Stimulated activated CD8-positive, alpha-beta memory T cell treated with anti-CD3 and anti-CD28 coated beads, Interleukin-4, amount 100 ng/mL, for 24 hours (primary cell): ENCODE measurements at places on chromosomes 1 and 21.

GRCh38 chr1:51750729-51751128 lies 127.8 kb downstream of the NRDC start:
- no peak for DNase-seq

DNA sequence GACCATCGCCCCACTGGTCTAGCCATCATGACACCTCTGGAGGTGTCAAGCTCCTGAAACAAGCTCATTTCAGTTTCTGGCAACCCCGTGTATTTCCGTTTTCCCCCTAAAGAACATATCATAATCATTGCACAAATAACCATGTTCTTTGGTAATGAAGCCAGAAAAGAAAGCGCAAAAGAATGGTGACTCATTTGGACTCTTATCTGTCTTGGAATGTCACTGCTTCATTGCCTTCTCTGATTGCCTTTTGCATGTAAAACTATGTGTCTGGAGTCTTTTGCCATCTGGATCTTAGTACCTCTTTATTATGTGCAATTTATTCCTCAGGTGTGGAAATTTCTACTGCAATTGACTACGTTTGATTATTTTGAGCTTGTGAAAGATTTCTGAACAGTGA lies 110.5 kb downstream of the COLGALT2 start:
- no peak for DNase-seq

DNA sequence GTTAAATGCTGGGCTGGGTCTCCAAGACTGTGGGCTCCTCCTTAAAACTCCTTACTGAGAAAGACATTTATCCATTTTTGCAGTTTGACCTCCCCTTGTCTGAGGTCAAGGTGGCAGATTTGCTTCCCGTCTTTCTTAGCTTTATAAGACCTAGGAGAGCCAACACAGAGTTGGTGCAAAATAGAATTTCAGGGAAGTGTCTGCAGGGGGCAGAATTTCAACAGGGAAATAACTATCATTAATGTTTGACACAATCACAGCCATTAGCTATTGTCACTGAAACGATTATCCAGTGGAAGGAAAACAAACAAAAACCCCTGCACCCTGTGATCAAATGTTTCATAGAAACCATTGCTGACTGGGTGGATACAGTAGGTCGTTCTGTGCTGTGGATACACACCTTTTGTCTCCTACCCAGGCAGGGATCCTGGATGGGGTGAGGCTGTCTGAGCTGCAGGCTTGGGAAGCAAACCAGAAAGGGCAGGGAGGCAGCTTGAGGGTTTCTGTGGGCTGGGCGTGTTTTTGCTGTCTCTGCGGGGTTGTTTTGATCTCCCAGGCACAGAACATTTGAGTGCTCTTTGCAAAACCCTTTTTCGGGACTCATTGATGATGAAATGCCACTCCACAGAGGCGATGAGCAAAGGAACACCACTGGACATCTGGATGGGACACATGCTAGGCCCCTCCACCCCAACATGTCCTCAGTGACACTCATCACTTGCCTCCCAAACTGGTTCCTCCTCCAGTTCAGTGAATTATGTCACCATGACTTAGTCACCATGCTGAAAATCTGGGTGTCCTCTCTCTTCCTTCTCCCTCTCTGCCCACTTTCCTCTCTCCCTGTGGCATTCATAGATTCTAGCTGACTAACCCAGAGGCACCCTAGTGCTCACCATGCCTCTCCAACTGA lies 94.2 kb upstream of the SERBP1 start:
- no peak for DNase-seq

- no peak for DNase-seq
These were observed 3.7 kb upstream of the ETV3L start for GRCh38 chr1:157103268-157103667.

GRCh38 chr1:68145418-68146126 lies 86.8 kb downstream of the WLS start:
- DNase-seq: no peak

- no peak for DNase-seq
These were observed 21.0 kb upstream of the ARF1 start for GRCh38 chr1:228061411-228062084.

GRCh38 chr1:62265956-62266935 lies 53.0 kb downstream of the KANK4 start:
- no peak for DNase-seq

- DNase-seq: no peak
These were observed 41.5 kb upstream of the TSNAX start for GRCh38 chr1:231487019-231487418.

DNA sequence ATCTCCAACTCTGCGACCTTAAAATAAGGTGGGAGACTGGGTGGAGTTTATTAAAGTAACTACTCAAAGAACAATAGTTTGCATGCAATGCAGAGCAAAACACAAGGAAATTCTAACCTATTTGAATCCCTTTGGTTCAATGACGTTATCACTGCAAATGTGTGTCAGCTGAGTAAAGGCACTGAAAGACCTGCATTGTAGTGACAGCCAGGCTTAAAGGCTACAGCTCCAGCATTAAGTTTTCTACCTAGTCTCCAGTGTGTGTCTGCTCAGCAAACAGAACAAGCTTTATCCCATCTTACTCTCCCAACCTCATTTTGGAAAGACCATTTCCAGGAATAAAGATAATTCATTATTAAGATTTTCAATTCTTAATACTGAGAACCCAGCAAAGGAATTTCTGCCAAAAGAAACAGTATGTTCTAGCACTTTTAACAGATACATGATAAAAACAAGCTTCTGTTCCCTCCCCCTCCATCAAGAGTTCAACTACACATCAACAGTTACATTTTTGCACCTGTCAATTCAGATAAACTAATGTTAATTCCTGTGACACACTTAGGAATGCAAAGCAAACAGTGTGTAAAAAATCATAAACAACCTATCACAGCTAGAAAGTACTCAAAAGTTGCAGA lies 14.2 kb downstream of the PTP4A2 start:
- no peak for DNase-seq

- no peak for DNase-seq
These were observed 29.4 kb upstream of the UMODL1 start for GRCh38 chr21:42041711-42042110.

GRCh38 chr1:54549181-54549924 lies 1.3 kb downstream of the ACOT11 start:
- no peak for DNase-seq

DNA sequence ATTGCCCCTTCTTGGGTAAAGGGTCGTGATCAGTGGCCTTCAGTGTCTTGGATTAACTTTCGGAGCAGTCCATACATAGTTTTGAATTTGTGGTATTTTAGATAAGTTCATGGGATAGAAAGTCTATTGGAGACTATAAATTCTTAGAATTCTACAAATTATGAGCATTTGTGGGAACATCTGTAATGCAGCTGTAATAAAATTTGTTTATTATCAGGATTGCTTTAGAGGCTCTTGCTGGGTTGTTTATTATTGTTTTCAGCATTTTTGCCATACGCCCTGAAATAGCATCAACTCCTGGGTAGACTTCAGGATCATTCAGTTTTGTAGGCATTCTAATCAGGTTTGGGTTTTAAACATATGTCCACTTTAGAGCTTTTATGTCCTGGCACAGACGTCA lies 16.1 kb downstream of the LAMC1 start:
- DNase-seq: no peak

GRCh38 chr1:93036672-93037071 lies 42.4 kb upstream of the MTF2 start:
- DNase-seq: no peak

GRCh38 chr1:205003358-205004131 lies 39.5 kb upstream of the CNTN2 start:
- no peak for DNase-seq

DNA sequence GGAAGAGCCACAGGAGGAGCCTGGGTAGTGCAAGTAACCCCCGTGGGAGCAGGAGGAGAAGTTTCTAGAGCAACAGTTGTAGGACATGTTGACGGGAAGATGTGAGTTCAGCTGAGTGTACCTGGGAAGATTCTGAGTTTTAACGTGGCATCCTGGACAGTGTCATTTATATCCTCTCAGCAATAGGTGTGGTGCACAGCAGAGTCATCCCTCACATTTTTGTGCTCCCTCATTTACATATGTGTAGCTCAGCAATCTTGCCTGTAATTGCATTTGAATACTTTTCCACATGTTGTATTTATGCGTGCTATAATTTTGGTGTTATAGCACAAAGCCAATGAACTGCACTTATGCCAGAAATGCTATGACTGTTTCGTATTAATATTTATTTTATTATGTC lies at the start of gene KRTAP13-3:
Gene KRTAP13-3, minus strand, starts transcription at position 101 of the 400 bp plus-strand sequence. Its CDS starts 14 bp downstream, at position 87.
- DNase-seq: no peak

- DNase-seq: no peak
These were observed 42.4 kb downstream of the CASQ2 start for GRCh38 chr1:115726161-115726560.

DNA sequence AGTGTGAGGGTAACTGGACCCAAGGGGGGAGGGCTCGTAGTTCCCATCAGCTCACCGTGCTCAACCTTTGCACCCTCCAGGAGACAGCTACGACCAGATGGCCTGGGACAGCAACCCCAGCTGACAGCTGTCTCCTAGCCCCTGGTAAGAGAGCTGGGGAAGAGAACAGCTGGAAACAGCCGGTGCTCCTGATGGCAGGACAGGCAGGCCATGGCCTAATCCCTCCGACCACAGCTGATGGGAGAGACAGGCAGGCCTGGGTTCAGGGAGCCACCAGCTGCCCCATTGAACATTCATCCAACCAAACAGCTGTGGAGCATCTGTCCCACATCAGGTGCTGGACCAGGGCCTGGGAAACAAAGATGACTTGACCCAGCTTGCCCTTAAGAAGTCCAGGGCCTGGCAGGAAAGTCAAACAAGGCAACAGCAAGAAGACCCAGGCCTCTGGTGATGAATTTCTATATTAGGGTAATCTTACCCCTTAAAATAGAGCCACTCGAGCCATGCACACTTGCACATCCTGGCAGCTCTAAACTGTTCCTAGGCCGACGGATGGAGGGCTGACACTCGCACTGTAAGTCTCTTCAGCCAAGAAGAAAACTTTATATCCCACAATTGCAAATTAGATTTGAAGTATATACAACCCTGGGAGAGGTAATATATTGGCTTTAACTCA lies 12.2 kb downstream of the OLFML2B start:
- DNase-seq: no peak

DNA sequence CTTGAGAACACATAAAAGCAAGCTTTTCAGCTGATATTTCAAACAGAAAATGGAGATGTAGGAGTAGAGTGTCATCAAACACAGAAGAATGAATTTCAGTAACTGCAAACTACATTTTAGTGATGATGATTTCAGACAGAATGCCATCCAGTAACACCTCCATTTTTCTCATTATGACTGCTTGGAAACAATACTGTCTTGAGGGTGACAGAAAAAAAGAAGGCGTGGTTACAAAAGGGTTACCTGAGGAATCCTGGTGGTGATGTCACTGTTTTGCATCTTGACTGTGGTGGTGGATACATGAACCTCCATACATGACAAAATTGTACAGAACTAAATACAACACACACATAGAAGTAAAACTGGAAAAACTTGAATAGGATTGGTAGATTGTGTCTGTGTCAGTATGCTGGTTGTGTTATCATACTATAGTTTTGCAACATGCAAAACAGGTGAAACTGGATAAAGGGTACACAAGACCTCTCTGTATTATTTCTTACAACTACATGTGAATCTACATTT lies 375.9 kb downstream of the PTBP2 start:
- no peak for DNase-seq

DNA sequence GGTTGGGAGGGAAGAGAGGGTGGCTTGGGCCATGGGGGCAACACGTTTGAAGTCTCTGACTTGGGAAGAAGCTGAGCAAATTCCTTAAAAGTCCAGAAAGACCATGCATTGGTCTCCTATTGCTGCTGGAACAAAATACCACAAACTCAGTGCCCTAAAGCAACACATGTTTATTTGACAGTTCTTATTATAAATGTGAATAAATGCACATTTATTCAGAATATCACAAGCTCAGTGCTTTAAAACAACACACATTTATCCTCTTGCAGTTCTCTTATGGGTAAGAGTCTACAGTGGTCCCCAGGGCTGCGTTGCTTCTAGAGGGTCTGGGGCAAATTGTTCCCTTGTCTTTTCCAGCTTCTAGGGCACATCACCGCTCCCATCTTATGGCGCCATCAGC lies 10.1 kb upstream of the PRAMEF12 start:
- no peak for DNase-seq

DNA sequence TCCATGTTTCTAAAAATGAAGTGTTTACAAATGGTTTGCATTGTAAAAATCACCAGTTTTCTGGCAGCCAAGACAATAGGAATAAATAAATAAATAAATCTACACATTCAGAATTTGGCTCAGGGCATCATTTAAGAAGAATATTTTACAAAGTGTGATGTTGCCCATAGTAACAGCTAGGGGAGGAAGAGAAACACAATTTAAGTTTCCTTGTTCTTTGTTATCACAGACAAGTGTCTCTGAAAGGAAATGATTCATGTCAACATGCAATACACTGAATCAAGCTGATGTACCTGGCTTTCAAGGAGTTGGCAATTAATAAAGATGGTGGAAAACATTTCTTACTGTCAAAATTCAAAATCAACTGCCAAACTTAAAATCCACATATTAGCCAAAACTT lies 74.7 kb downstream of the LHX8 start:
- DNase-seq: no peak

DNA sequence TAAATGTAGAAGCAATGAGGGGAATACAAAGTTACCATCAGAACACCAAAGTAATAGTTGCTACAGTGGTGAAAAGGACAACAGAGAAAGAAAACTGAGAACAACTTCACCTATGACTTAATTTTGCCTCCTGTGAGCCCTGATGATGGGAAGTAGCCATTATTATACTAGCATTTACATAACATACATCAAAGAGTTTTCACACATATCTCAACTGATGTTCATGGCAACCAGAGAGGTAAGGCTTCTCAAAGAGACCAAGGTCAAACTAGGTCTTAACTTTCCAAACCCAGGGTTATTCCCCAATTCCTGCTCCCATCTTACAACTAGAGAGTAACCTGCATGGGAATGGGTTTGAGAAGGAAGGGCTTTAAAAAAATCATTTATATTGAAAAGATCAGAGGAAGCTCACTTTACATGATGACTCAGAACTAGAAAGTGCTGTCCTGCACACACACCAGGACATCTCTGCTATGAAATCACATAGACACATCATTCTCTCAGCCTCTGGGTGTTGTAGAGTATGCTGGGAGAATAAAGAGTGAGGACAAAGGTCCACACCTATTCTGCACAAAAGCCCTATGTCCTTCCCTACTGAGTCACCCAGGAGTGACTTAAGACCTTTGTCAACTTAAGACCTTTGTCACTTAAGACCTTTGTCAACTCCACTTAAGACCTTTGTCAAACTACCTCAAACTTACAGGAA lies 179.7 kb downstream of the TNFSF18 start:
- no peak for DNase-seq

DNA sequence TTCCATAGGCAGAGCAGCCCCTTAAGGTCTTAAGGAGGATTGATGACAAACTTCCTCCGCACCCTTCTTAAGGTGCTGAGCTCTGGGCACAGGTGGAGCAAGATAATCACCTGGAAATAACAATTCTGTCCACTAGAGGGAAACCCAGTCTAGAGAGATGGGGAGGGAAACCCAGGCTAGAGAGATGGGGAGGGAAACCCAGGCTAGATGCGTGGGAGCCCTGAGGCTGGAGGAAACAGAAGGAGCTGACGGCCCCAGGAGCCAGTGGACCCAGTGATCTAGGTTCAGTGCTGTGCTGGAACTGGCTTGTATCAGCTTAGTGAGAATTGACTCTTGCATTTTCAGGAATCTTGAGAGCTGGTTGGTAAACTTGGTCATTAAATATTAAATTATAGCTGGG lies 17.8 kb upstream of the MYCL start:
- DNase-seq: peak; percentile 36

- no peak for DNase-seq
These were observed 45.6 kb downstream of the CHAF1B start for GRCh38 chr21:36430841-36431240.

- no peak for DNase-seq
These were observed at the start of gene TIAM1 for GRCh38 chr21:31343680-31344480. Gene TIAM1, minus strand, starts transcription at chr21:31344261. Its CDS starts 77,289 bp downstream, at chr21:31266972.

- DNase-seq: no peak
These were observed 498.8 kb upstream of the C1orf87 start for GRCh38 chr1:60572378-60572777.
